ENCODE measurements at places on chromosomes 7 and 10.

DNA sequence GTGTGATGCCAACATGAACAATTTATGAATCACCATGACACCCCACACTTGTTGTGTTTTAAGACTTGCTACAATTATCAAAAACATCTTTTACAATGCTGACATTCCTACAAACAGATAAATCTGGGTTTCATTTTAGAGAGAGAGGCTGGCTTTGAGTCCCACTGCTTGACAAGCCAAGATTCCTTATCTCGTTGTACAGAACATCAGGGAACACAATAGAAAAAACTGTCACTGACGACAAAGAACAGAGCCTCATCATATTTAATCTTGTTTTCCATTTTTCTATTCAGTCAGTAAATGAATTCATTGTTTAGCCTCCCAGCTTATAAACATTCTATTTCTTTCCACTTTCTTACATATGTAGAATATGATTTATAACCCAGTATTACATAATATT, 461.6 kb upstream of the VSTM2A start:
- no peak for DNase-seq

DNA sequence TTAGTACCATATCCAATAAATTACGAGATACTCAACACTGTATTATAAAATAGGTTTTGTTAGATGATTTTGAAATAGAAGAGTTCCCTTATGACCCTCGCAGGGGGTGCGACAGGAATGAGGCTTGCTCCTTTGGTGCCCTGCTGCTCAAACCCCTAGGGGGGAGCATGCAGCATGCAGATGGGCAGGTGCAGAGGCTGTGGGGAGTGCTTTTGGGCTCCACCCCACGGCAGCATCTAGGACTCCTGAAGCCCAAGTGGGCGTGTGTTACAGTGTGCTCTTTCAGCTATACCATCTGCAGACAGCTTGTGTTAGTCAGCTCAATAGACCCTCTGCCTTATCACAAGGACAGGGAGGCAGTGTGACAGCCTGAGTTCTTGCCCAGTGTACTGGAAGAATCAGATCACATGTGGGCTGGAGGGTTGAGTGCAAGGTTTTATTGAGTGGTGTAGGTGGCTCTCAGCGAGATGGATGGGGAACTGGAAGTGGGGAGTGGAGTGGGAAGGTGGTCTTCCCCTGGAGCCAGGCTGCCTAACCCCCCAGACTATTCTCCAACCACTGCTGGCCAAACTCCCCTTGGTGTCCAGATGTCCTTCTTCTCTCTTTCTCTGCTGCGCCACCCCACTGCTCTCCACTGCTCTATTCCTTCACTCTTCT, 3.1 kb upstream of the MRC1 start:
- DNase-seq, result no peak

GRCh38 chr10:53003094-53003493, 230.5 kb upstream of the MBL2 start:
- no peak for DNase-seq

- DNase-seq, result no peak
These were observed 9.2 kb downstream of the EPHB6 start for GRCh38 chr7:142863891-142864685.

- no peak for DNase-seq
These were observed 851 bp downstream of the KIFBP start for GRCh38 chr10:68989317-68989990.

DNA sequence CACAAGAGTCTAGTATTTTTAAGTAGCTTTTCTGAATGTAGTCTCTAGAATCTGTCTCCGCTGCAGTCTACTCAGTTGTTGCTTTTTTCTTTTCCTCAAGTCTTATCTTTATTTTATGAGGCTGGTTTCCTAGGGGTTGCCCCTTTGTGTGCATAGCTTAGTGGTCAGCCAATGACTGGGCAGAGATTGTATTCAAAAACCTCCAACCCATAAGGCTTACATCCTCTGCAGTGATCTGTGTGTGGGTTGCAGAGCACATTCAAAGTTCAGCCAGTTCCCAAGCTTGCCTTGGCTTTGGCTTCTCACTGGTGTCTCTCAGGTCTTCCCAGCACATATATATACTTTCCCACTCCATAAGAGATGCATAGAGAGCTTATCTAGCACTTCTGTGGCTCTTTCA, 160.0 kb upstream of the TCF7L2 start:
- no peak for DNase-seq

- DNase-seq, result no peak
These were observed 40.9 kb downstream of the CDH23 start for GRCh38 chr10:71437537-71438092.

GRCh38 chr7:42152329-42153205, 84.4 kb downstream of the GLI3 start:
- DNase-seq, result no peak

DNA sequence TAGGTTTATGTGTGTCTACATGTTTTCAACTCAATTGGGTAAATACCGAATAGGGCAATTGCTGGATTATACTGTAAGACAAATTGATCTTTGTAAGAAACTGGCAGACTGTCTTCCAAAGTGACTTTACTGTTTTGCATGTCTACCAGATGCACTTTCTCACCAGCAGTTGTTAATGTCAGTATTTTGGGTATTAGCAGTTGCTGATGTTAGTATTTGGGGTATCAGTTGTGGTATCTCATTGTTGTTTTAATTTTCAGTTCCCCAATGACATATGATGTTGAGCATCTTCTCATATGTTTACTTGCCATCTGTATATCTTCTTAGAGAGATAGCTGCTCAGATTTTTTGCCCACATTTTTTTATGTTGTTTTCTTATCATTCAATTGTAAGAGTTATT, 10.6 kb downstream of the PDE6C start:
- DNase-seq, result no peak

- no peak for DNase-seq
These were observed 59.0 kb downstream of the SYPL1 start for GRCh38 chr7:106053109-106053508.

GRCh38 chr10:12394241-12395033, 45.1 kb downstream of the CAMK1D start:
- no peak for DNase-seq

- DNase-seq, result no peak
These were observed 135.2 kb downstream of the RGS10 start for GRCh38 chr10:119407254-119407777.

GRCh38 chr7:29084832-29085231, 61.5 kb downstream of the CPVL start:
- DNase-seq, result no peak

GRCh38 chr7:107344799-107345198, 125.1 kb upstream of the GPR22 start:
- DNase-seq, result no peak

GRCh38 chr10:126568809-126569385, 101.6 kb downstream of the C10orf90 start:
- DNase-seq, result no peak

- no peak for DNase-seq
These were observed 18.3 kb upstream of the LRGUK start for GRCh38 chr7:134108802-134109201.

GRCh38 chr7:71705217-71705616, 573.3 kb downstream of the GALNT17 start:
- no peak for DNase-seq

- DNase-seq, result no peak
These were observed 25.8 kb upstream of the TSPAN13 start for GRCh38 chr7:16727736-16728135.

DNA sequence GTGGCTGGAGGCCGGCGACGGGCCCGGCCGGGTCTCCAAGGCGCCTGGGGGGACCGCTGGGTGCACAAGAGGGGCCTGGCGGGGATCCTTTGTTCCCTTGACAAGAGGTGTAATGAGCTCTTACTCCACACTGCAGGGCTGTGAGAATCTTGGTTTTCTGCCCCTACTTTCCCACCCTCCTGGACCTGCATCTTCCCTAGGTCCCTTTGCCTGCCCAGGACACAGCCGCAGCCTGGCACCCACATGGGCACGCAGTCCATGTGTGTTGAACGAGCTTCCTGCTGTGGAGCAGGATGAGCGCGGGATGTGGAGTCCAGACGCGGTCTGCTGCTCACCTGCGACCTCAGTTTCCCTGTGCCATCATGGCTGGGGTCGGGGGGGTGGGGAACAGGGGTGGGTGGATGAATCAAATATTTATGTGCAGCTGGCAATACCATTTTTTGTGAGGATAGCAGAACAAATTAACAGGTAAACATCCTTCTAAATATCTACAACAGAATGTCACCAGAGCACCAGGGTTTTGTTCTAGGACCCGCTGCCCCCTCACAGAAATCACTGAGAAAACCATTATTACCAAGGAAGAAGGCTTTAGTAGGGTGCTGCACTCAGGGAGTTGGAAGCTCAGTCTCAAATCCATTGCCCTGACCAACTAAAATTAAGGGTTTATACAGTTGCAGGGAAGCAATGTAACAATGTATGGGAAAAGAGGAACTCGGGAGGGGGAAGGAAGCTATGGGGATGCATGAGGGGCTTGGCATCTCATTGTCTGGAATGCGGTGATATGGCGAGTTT, 474 bp upstream of the NSMCE4A start:
- no peak for DNase-seq

GRCh38 chr7:81187753-81188152, 268.9 kb upstream of the SEMA3C start:
- no peak for DNase-seq

DNA sequence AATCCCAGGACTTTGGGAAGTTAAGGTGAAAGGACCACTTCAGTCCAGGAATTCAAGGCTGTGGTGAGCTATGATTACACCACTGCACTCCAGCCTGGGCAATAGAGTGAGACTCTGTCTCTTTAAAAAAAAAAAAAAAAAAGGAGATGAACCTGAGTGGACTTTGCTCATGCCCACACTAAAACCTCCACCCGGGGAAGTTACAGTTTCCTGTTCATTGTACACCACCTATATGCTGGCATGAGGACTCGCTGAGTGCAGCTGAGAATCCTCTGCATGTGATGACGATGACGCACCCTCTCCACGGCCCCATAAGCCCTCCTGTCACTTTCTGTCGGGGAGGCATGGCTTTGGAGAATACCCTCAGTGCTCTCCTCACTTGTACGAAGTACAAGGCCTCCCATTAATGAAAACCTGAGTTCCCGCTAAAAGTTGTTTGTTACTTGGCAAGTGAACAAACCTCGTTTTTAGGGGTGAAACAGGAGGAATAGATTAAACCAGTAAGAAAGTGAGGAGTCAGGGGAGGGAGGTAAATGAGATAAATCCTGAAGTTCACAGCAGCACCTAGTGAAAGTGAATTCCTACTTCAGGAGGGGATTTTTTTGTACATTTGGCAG, 15.9 kb downstream of the TMEM176B start:
- no peak for DNase-seq

GRCh38 chr7:134513169-134513752, 14.1 kb upstream of the AKR1B10 start:
- DNase-seq, result no peak

DNA sequence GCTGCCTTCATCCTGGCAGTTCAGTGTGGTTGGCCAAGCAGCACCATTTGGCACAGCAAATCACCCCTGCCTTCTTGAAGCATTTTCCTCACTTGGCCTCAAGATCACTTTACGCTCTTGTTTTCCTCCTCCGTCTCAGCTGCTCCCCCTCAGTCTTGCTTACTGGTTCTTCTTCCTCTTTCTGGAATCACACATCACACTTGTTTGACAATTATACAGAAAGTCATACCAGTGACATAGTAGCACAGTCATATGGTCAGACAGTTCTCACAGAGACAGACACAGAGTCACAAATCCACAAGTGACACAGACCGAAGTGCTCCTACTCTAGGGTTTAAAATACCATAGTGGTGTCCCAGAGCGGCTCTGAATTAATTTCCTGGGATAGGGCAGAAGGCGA, 43.8 kb upstream of the ARL4A start:
- no peak for DNase-seq

GRCh38 chr10:126408953-126409641, 20.8 kb upstream of the ADAM12 start:
- no peak for DNase-seq
